ENCODE measurements at places on chromosomes 7 and 10.

DNA sequence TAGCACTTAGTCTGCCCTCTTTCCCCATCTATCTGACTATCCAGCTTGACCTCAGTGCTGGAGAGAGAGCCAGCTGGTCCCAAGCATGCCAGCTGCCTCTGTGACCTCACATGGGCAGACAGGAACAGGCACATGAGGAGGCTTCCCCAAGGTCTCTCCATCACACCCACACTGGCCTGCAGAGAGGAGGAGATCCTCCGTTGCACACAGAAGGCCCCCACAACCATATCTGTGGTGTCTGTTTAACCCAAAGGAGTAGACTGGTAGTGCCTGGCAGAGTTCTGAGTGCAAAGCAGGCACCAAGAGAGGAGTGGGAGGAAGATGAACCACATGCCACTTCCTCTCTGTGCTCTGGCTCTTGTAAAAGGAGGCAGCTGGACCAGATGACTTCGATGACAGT, 4.8 kb upstream of the ANK3 start:
- DNase-seq, result no peak
- H3K36me3 ChIP-seq, result no peaks in the 10 kb centered on the region
- no peaks in the 10 kb centered on the region for H3K4me1 ChIP-seq
- H3K27ac ChIP-seq, result no peak overlapping the region
- H3K27me3 ChIP-seq, result no peaks in the 10 kb centered on the region
- H3K4me3 ChIP-seq, result no peak overlapping the region

- DNase-seq, result no peak
- H3K36me3 ChIP-seq, result no peaks in the 10 kb centered on the region
- H3K4me1 ChIP-seq, result peaks cover 35% of the 10 kb centered on the region
- H3K27ac ChIP-seq, result peak overlapping the region; percentile 63
- H3K27me3 ChIP-seq, result no peaks in the 10 kb centered on the region
- no peak overlapping the region for H3K4me3 ChIP-seq
Measured at GRCh38 chr10:80504158-80504811, 33.4 kb upstream of the SH2D4B start.

- H3K27ac ChIP-seq, result no peak overlapping the region
- H3K36me3 ChIP-seq, result no peaks in the 10 kb centered on the region
- no peak overlapping the region for H3K4me3 ChIP-seq
- no peak for DNase-seq
- no peaks in the 10 kb centered on the region for H3K27me3 ChIP-seq
Measured at GRCh38 chr7:43114458-43114780, 2.0 kb downstream of the HECW1 start.

DNA sequence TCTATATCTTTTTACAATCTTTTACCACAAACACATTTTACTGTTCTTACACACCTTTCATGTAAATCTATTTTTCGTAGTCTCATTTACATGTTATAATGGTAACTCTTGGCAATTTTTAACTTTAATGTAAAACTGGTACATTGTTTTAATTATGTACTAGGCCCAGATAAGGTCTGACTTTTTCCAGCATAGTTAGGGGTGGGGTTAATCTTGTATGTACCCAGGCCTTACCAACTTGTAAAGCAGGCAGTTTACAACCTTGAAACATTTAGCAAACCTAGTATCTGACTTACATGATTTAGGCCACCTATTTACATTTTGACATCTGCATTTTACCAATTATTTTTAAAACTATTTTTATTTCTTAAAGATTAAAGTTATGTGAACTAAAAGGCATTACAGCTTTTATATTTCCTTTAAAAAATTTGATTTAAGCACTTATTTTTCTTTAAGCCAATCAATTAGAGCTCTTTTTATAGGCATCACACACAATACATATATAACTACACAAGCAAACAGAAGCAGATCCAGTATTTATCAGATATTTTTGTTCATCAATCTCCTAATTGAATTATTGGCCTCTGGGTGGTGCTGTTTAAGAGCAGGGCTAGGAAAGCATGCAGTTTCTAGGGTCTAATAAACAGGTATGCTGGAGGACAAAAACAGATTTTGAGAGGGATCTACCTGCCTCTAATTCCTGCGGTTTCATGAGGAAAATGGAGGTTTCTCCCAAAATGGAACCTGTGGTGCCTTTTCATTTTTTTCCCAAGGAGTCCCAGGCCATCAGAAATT, 19.7 kb upstream of the CROT start:
- no peaks in the 10 kb centered on the region for H3K36me3 ChIP-seq
- no peak for DNase-seq
- H3K27me3 ChIP-seq, result no peaks in the 10 kb centered on the region
- no peak overlapping the region for H3K4me3 ChIP-seq
- no peak overlapping the region for H3K27ac ChIP-seq

DNA sequence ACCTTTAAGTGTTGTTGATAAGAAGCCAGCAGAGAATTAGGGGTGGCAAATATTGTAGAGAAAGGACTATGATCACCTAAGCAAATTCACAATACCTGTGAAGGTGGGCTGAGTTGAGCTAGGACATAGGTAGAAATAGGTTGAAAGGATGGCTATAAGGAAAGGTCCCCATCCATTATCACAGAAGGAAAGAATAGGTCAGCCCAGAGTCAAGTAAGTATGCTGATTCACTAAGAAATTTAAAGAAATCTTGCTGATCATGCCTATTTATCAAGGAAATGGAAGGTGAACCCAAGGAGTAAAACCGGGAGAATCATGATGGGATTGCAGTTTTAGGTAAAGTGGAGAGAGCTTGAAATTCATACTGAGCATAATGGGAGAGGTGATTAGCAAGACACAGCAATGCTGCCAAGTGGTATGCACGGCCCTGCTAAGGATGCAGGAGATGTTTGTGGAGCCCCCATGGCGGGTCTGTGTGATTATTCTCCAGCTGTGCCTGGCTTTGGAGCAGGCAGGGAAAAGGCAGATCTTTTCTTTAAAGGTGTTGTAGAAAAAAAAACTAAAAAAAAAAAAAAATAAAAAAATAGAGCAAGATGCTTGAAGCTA, 399.4 kb downstream of the PLXDC2 start:
- no peaks in the 10 kb centered on the region for H3K4me1 ChIP-seq
- no peak overlapping the region for H3K27ac ChIP-seq
- no peak overlapping the region for H3K4me3 ChIP-seq
- DNase-seq, result no peak
